ENCODE measurements at places on chromosomes 7 and 10.

GRCh38 chr10:71094712-71095390 is 117.5 kb upstream of the UNC5B start:
- DNase-seq, result no peak

DNA sequence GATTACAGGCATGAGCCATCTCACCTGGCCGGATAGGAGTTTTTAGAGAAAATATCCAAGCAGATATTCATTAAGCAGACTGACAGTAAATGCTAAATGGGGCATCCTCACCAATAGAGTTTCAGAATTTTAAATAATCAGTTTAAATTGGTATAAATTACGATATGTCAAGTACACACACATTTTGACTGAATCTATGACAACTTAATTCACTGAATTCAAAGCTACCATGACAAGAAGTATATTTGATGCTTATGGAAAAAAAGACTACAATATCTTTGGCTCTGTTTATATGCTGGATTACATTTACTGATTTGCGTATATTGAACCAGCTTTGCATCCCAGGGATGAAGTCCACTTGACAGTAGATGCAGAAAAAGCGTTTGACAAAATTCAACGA is 774.7 kb downstream of the PCDH15 start:
- no peak for DNase-seq

DNA sequence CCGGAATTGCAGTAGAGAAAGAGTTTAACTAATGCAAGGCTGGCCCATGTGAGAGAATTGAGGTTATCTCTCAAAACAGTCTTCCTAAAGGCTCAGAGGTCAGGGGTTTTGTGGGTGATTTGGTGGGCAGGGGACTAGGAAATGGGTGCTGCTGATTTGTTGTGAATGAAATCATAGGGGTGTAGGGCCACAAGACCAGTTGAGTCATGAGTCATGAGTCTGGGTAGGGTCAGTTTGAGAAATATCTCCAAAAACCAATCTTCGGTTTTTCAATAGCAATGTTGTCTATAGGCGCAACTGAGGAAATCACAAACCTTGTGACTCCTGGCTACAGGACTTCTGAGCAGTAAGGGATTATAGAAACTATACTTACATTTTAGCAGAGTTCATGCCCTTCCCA is 460.0 kb upstream of the NRP1 start:
- no peak for DNase-seq

DNA sequence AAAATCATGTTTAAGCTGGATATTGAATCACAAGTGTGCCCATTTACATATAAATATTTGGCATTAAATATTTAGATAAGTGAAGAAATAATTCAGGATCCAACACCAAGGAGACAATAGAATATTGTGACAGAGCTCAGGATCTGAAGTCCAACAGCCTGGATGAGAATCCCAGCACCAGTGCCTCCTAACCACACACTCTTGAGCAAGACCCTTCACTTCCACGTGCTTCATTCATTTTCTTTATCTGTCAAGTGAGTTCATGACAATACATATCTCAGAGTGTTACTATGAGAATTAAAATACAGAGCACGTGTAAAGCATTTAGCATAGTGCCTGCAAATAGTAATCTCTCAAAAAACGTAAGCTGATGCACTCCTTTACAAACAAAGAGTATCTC is 78.4 kb upstream of the IKZF1 start:
- DNase-seq, result no peak

- no peak for DNase-seq
Observed at GRCh38 chr10:84696610-84697009, 368.2 kb downstream of the CCSER2 start.

DNA sequence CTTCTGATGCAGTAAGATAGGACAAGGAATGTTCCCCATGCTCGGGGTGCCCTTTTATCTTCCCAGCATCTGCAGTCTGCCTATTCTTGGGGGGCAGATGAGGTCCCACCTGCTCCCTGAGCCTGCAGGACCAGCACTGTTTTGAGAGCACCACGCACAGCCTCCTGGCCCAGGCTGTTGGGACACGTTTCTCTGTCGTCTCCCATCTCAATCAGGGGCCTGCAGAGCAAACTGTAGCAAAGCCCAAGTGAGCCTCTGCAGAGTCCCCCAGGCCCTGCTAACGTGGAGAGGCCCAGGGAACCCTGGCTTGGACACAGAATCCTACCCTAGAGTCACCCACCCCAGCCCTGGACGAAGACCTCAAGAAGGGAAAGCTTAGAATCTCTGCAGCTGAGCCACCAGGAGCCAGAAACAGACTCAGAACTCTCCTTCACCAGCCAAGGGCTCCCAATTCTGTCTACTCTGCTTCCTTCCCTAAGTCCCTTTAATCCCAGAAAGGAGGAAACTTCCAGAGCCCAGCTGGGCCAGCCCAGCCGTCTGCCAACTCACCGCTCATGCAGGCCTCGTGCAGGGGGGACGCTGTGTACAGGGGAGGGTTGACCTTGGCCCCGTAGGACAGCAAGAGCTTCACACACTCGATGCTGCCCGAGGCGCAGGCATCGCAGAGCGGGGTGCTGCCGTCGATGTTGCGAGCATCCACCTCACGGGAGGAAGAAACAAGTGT is 15.6 kb downstream of the ASB13 start:
- no peak for DNase-seq

DNA sequence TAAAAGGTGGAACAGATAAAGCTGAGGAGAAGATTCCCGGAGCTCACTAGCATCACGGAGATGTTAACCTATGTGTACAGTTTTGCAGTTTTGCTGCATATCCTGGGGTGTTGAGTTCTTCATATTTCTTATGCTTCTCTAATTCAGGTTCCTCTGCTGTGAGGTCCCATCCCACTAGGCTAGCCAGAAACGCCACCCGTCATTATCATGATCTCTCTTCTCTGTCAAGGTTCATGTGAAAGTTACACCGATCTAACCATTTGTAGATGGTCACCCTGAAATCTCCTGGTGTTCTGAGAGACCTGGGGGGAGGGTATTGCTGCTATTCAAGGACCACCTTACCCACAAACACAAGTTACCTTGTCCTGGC is 136.3 kb downstream of the CCDC71L start:
- no peak for DNase-seq

- DNase-seq, result no peak
Observed at GRCh38 chr7:38291117-38291647, 17.7 kb upstream of the TARP start.

DNA sequence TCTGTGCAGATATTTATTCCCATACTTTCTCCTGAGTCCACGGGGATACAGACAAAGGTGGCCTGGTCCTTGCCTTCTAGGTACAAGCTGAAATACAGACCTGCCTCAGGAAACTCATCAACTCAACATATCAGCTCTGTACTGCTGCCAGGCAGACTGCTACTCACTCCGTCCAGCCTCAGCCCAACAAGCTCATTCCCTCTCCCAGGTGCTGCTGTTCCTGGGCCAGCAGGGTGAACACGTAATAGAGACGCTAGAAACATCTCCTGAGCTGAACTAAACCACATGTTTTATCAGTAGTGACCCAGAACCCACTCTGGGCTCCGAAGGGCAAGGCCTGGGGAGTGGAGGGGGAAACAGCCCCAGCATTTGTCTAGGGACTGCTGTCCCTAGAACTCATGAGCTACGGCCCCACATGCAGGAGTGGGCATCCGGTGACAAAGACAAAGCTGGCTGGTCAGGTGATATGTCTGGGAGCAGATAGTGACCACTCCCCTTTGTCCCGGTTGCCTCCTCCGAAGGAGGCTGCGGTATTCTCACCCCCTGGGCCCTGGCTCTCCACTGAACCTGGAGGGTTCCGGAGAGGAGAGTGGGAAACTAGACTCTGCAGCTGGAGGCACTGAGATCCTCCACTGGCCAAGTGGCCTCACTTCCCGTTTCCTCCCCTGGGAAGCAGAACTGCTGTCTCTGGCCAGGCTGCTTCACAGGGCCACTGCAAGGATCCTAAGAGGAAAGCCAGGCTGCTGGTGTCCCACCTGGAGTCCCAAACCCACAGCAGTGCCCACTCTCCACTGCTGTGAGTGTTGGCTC is 116.1 kb downstream of the FAM53B start:
- no peak for DNase-seq

- DNase-seq, result no peak
Observed at GRCh38 chr7:14380881-14381280, 391.4 kb upstream of the ETV1 start.

DNA sequence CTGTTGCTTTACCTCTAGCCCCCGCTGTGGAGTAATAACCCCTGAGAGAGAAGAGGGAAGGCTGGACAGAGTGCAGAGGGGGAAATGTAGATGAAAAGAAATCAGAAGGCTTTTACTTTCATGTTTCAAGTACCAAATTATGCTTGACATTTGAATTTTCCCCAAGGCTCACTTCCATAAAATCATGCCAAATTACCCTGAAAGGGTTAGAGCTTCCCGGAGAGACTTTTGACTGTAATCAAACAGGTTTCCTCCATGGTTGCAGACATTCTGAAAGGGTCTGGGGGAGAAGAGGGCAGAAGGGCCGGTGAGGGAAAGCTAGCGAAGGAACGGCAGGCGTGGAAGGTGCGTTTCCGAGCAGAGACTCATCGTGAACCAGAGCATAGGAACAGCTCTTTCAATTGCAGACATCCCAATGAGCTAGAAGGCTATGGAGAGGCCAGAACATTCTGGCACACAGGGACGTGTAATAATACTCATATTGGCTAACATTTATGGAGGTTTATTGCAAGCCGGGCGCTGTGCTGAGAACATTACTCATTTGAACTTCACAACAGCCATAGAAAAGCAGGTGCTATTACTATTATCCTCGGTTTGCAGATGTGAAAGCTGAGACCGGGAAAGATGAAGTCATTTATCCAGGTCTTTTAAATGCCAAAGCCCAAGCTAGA is 620.8 kb upstream of the AUTS2 start:
- no peak for DNase-seq

DNA sequence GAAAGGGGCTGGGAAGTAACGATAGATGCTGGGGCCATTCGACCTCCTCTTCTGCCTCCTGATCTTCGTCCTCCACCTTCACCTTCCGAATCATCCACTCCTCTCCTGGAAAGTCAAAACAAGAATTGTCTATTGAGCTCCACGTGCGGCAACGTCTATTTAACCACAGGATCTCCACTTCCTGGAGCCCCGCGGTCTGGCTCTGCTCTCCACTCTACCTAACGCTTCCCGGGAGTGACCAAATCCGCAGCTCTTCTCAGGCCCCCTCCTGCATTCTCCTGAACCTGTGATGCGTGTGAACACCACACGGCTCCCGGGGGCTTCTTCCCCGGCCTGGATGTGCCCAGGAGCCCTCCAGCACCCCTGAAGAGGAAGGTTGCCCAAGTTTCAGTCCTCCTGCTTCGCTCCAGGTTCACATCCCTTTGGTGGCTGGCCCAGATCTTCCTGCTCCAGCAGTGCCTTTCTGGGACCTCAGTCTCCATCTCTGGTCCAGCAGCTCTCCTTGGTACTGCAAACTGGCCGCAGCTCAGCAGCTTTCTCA is 7.2 kb downstream of the ZNF467 start:
- no peak for DNase-seq

- no peak for DNase-seq
Observed at GRCh38 chr10:80462981-80463741, 9.1 kb downstream of the TSPAN14 start.

DNA sequence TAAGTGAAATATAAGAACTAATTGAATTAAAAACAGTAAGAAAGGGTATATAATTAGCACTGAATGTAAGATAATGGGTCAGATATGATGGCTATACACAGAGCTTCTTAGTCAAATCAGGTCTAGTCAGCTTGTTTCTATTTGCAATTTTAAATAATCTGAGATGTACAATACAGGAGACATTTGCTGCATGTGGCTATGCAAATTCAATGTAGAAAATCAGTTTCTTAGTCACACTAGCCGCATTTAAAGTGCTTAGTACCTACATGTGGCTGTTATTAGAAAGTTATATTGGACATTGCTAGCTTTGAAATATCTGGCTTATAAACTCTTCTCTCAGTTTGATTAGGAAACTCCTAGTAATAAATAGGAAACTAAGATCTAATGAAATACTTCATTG is 25.3 kb downstream of the CCDC7 start:
- DNase-seq, result no peak

- DNase-seq, result no peak
Observed at GRCh38 chr7:98348726-98349474, 52.0 kb downstream of the BAIAP2L1 start.

- no peak for DNase-seq
Observed at GRCh38 chr7:138243430-138243829, 167.2 kb downstream of the AKR1D1 start.

- DNase-seq, result no peak
Observed at GRCh38 chr7:132092106-132092505, 484.2 kb downstream of the PLXNA4 start.

- no peak for DNase-seq
Observed at GRCh38 chr7:137880432-137880831, 33.7 kb upstream of the DGKI start.

GRCh38 chr10:101031796-101032636 is 982 bp downstream of the SFXN3 start:
- DNase-seq, result peak; percentile 68

GRCh38 chr10:92239600-92240288 is 51.1 kb downstream of the CPEB3 start:
- peak; percentile 12 for DNase-seq

DNA sequence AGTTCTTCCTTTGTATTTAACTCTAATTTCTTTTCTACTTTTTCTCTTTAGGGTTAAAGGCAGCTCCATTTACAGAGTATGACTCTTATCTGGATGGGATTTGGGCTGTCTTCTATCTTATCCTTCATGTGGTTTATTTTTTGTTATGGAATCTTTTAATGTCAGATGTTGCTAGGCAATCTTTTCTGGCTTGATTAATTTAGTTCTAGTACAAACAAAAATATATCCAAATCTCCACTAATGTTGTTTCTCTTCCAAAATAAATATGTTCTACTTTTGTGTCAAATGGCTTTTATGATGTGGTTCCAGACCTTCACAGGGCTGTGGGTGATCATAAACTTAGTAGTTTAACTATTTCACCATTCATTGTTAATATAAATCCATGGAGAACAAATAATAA is 246.9 kb downstream of the AHR start:
- no peak for DNase-seq

DNA sequence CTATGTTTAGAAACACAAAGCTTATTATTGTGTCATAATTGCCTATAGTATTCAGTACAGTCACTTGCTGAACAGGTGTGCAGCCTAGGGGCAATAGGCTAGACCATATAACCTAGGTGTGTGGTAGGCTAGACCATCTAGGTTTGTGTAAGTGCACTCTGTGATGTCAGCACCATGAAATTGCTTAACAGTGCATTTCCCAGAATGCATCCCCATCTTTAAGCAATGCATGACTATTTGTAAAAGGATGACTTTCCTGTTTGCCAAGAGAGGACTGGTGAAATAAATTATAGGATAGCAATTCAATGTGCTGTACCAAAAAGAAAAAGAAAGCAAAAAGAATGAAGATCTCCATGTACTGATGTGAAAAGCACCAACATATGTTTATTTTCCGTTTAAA is 288.7 kb upstream of the AUTS2 start:
- no peak for DNase-seq

DNA sequence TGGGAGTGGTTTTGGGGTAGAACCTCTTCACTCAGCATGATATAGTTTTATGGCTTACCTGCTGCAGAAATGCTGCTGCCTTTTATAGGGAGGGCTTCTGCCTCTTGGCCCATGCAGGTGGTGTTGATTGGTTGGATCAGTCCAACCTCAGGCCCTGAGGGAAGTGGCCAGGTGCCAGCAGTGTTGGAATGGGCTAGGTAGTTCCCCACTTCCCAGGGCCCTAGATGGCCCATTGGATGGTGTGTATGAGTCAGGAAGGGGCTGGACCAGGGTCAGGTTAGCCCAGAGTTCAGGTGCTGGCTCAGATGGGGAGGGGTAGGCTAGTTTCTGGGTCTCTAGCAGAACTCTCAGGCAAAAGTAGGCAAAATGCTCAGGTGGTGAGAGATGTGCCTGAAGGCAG is 455.5 kb downstream of the CCSER2 start:
- no peak for DNase-seq

- DNase-seq, result no peak
Observed at GRCh38 chr7:132108563-132108962, 467.7 kb downstream of the PLXNA4 start.

GRCh38 chr10:101782811-101783735 is at the start of gene NPM3:
Gene NPM3, minus strand, starts transcription at chr10:101783446. Its CDS starts 56 bp downstream, at chr10:101783390.
- DNase-seq, result peak; percentile 77
